Right atrium auricular region (tissue), 2 donors: ENCODE measurements at places on chromosomes 16 and 17. TPM values are rescaled to one million over a fixed set of nuclear protein-coding genes. Genes with fewer than 3 reads are reported as not detected.

The CCDC200 gene
- not detected for total RNA-seq

The ABCA10 gene
- 1.3 TPM for total RNA-seq

The JPT1 gene
- total RNA-seq, result 15.8 TPM

The NPIPB2 gene
- 3.0 TPM for total RNA-seq

The UTS2R gene
- total RNA-seq, result 16.9 TPM

The ANKRD40 gene
- total RNA-seq, result 33.8 TPM
